ENCODE measurements at places on chromosomes 4 and X.

- DNase-seq = no peak
Measured at GRCh38 chr4:127843704-127844600, 36.7 kb upstream of the PLK4 start.

- DNase-seq = no peak
Measured at GRCh38 chrX:72475952-72476668, 96.5 kb downstream of the HDAC8 start.

DNA sequence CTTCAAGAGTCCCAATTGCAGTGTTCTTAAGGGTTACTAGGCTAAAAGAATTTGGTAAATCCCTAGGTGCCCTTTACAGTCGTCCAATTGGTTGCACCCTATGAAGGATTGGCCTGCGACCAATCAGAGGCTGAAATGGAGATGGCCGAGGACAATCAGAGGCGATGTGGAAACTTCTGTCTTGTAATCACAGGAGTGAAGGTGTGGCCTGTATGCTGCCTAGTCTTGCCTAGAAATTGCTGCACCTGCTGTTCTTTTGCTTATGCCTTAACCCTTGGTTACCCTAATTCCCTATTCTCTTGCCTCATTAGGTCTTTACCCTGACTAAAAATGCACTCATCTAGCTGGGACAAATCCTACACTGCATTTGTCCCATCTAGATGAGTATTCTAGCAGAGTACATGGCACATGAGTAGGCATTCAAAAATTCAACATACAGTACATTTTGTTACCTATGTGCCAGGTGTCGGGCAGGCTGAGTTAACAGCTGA, 1.0 kb upstream of the DCK start:
- no peak for DNase-seq

DNA sequence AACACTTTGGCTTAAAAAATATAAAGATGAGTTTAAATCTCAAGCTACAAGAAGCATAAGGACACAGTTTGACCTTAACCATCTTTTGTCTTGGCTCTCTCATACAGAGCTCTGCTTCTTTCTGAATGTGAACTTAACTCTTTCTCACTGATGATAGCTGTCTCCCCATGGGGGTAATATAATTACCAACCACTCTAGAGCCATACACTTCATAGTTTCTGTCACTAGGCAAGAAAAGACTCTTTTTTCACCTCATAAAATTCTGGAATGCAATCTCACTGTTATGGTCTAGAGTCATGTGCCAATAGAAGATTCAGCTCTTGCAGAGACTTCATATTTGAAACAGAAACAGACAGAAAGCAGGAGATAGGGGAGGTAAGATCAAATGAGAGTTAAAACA, 481.7 kb upstream of the AGA start:
- DNase-seq = no peak

GRCh38 chr4:37015391-37015790, 229.2 kb upstream of the NWD2 start:
- no peak for DNase-seq

GRCh38 chrX:13167481-13168231, 123.2 kb upstream of the FAM9C start:
- DNase-seq = no peak

DNA sequence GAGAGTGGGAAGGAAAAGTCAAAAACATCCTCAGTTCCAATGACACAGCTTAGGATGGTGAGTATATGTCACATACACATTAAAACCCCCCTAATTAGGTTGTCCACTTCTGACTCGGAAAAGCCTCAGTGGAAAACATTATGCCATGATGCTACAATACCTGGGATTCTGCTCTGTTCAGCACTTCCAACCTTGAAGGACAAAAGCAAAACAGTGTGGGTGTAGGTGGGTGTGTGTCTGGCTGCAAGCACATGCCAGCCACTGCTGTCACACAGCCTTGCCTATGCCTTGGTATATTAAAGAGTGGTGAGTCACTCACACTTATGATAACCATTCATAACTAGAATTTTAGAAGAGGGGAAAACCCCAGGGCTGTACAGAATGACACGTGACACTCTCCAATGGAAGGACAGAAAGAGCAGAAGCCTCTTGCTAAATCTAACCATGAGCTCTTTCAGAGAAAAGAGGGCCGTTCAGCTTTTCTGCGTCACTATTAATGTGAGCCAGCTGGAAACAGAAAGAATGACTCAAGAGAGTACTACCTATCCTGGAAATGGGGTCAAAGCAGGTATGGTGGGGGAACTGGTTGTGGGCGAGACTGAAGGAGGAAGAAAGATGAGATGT, 159.6 kb downstream of the TET2 start:
- peak; percentile 6 for DNase-seq

DNA sequence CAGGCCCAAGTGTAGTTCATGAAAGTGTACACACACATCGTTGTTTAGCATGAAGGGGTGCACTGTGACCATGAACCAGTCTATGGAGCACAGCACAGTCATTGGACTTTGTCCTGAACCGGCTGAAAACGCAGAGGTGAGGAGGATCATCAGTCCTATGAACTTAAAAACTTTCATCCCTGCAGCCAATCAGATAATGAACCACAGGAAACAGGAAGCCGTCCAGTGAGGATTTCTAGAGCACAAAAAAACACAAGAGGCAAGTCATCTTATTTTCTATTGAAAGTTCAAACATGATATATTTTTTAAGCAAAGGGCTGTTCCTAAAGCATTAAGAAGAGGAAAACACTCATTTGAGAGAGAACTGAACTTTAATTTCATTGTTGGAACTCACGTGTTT, 91.8 kb downstream of the PLAC1 start:
- no peak for DNase-seq

DNA sequence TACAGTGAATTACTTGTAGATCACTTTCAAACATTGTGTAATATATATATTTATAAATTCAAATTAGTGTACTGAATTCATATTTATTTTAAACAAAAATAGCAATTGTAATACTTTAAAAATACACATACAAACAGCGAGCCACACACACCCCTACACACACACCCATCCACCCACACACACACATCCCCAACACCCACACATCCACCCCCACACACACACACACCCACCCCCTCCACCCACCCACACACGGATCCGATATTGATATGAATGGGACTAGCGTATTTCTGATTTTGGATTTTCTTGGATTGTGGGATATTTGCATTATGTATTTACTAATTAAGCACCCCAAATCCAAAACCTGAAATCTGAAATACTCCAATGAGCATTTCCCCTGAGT, 451.2 kb downstream of the PCDH7 start:
- no peak for DNase-seq

- DNase-seq = no peak
Measured at GRCh38 chrX:30570505-30570904, 7.1 kb downstream of the TASL start.

GRCh38 chr4:53161051-53161786, 204.6 kb downstream of the SCFD2 start:
- DNase-seq = no peak

- DNase-seq = no peak
Measured at GRCh38 chr4:84032372-84032771, 466.7 kb downstream of the NKX6-1 start.

- no peak for DNase-seq
Measured at GRCh38 chr4:145452447-145453162, 29.0 kb upstream of the SMAD1 start.

DNA sequence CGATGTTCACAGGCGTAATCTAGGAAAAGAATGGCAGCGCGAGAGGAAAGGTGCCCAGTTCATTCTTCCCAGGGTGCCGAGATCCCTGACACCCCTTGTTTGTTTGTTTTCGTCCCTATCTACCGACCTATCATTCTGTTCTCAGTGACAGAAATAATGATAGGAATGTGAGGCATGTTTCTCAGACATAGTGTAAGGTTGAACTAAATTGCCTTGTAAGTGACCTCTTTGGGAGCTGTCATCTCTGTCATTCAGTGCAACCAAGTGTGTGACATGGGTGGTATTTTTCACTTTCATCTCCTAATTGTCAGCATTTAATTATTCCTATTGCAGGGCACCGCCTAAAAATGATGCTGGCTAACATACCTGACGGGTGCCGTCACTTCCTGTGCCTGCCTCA, 24.4 kb downstream of the CLDN22 start:
- no peak for DNase-seq

DNA sequence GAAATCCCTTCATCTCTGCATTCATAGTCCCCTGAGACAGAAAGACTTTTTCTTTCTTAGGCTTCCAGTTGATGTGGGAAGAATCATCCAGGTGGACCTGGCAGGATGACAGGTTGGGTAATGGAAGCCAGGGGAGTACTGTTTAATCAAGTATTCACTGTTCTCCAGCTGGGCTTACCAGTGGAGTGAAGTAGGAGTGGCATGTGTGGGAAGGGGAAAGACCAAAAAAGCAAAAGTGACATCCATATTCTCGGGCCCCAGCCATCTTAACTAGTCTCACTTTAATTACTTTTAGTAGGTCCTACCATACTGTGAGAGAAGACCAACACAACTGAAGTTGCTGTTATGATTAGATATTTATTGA, 18.5 kb downstream of the VSIG4 start:
- no peak for DNase-seq

DNA sequence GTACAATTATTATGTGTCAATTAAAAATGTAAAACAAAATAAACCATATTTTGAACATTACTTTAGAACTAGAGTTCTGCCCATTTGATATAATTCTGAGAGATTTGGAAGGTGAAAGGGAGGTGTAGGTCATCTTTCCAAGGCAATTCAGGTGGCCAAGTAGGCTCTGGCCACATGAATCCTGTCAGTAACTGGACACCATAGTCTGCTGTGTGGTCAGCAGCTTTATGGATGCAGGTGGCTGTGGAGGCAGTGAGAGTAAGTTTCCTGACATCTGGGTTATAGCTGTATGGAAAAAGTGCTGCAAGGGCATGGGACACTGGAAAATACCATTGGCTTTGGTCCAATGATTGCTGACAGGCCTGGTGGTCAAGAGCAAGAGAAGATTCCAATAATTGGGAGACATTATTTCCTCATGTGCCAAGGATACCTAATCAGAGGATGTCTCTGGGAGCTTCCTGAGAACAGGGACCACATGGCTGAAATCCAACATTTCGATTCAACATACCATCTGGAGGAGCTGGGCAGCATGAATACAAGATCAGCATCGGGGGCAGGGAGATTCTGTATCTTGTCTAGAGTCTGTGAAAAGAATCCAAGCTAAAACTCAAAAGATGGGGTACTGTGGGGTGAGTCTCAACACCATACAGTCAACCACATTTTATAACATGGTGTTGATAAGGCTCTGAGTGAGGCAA, 523.1 kb downstream of the MID1IP1 start:
- DNase-seq = no peak

DNA sequence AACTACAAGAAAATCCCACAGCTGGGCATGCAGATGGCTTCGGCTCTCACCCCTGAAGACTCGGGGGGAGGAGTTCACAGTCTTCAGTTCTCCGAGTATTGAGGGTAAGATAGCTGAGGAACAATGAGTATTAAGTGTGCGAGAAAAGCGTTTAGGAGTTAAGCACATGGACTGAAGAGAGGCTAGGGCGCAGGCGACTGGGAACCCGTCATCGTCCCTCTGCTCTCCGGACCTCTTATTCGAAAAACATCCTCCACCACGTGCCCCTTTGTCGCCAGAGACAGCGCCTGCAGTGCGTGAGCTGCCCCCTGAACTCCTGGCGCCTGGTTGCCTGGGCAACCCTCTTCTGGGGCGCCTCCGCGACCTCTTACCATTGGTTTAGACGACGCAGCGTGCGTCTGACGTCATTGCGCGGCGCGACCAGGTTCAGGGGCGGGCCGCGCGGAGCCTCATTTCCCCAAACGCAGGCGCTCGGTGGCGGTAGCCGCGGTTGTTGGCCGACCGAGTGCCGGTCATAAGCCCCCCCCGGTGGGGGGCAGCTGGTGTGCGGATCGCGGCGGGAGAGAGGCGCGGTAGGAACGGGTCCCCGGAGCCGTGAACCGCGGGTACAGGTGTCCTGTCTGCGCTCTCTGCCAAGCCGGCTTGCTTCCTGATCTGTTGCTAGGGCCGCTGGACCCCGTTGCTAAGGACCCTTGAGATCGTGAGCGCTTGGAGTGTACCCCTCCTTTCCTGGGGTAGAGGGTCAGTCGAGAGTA, at the start of gene PACRGL:
PACRGL (plus strand) TSS at position 452 of the 755 bp plus-strand sequence. CDS start 4,024 bp downstream, outside the sequence.
- peak; percentile 85 for DNase-seq

GRCh38 chr4:139761461-139761860, 95.8 kb downstream of the MGST2 start:
- DNase-seq = no peak

- DNase-seq = no peak
Measured at GRCh38 chr4:7787067-7787466, 152.6 kb downstream of the AFAP1 start.

GRCh38 chr4:127120441-127121090, 512.2 kb upstream of the INTU start:
- no peak for DNase-seq

- DNase-seq = no peak
Measured at GRCh38 chr4:6534618-6535328, 40.2 kb upstream of the MAN2B2 start.

DNA sequence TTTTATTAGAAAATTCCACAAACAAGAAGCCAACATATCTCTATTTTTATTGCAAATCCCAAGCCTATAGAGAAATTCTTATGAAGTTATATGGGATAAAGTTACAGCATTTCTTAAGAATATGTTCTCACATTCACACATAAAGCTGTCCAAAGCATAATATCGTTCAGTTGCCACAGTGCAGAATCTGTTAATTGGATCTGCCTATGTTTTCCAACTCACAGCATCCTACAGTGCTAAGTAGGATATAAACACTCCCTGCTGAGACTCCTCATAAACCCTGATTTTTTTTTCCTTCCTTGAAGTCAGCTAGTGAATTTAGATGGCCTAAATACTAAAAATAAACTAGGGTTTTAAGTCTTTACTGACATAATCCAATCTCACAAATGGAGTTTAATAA, 307.9 kb downstream of the PDGFC start:
- DNase-seq = no peak

DNA sequence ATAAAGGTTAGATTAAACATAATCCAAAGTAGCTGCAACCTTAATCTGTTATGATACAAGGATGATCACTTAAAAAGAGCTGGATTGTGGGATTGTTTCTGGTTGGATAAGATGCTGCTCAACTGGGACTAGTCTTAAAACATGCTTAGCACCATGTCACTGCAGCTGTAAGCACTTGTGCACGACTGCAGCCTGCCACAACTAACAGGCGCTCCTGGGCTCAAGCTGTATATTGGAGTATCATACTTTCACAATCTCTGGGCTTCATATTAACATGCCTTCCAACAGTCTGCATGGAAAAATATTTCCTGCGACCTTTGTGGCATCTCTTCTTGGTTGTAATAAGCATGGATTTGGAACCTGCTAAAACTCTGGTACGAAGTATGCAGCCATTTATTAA, 493.0 kb upstream of the PITX2 start:
- no peak for DNase-seq

DNA sequence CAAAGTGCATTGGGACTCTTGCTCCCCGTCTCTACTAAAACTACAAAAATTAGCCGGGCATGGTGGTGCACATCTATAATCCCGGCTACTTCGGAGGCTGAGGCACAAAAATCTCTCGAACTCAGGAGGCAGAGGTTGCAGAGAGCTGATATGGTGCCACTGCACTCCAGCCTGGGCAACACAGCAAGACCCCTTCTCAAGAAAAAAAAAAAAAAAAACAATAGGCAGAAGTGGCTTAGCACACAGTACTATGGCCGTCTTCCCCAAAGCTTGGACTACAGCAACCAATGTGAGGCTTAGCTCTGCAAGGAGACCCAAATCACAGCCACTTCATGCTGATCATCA, 162.8 kb upstream of the PRDX4 start:
- no peak for DNase-seq

GRCh38 chr4:177569434-177569833, 127.2 kb upstream of the AGA start:
- DNase-seq = no peak

GRCh38 chr4:23584024-23584423, 305.8 kb downstream of the PPARGC1A start:
- DNase-seq = no peak

GRCh38 chr4:189221691-189222090, 719.0 kb upstream of the FRG1 start:
- DNase-seq = no peak

Measured in stimulated activated CD8-positive, alpha-beta memory T cell treated with anti-CD3 and anti-CD28 coated beads, Interleukin-12 subunit alpha, Interleukin-12 subunit beta, amount 100 ng/mL, for 4 hours (primary cell).